ENCODE measurements at places on chromosomes 12 and 14. TPM values are rescaled to one million over a fixed set of nuclear protein-coding genes. Genes with fewer than 3 reads are reported as not detected.

DNA sequence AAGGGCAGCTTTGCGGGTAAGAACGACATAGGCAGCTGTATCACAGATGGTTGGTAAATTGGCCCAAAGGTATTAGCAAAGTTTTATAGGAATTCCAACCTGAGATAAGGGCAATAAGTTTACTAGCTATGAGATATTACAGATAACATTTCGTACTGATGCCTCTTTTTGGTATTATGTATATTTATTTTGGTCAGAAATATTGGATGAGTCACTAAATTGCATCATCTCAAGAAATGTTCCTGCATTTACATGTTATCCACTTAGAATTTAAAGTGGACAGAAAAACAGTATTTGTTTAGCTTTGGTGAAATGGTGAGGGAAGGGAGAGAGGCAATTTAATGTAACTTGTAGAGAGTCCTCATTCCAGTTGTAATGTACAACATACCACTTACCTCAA, 65.1 kb upstream of the PZP start:
- H3K36me3 ChIP-seq: no peaks in the 10 kb centered on the region
- H3K27me3 ChIP-seq: no peaks in the 10 kb centered on the region
- no peak overlapping the region for H3K4me3 ChIP-seq
- no peak for DNase-seq
- H3K27ac ChIP-seq: no peak overlapping the region

DNA sequence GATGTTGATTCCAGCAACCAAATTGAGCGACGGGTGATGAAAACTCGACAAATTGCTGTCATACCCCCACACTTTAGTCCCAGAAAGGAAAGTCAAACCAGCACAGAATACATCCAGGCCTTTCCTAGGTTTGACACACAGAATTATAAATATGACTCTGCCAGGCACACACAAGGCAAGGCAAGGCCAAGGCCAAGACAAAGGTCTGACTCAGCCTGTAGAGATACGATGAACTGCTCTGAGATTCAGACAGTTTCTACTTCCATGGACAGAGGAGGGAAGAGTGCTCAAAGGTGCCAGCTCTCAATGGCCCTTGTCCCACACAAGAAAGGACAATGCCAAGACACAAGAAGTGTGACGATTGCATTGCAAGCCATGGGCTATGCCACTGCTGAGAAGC, 880.2 kb upstream of the TMEM132C start:
- no peaks in the 10 kb centered on the region for H3K4me1 ChIP-seq
- no peaks in the 10 kb centered on the region for H3K27me3 ChIP-seq
- no peak overlapping the region for H3K27ac ChIP-seq
- H3K36me3 ChIP-seq: no peaks in the 10 kb centered on the region

KRT80 gene
- total RNA-seq: 0.37 TPM

SERPINA9 gene
- total RNA-seq: not detected

A2ML1 gene
- not detected for total RNA-seq
